T1000 (cell line): ENCODE measurements at places on chromosomes 6 and 20.

- no peak for DNase-seq
Observed at GRCh38 chr6:149046164-149046821, 271.2 kb upstream of the TAB2 start.

GRCh38 chr6:21791056-21791455 is 197.5 kb downstream of the SOX4 start:
- DNase-seq, result no peak

GRCh38 chr6:49052901-49053300 is 410.2 kb downstream of the MMUT start:
- DNase-seq, result no peak

DNA sequence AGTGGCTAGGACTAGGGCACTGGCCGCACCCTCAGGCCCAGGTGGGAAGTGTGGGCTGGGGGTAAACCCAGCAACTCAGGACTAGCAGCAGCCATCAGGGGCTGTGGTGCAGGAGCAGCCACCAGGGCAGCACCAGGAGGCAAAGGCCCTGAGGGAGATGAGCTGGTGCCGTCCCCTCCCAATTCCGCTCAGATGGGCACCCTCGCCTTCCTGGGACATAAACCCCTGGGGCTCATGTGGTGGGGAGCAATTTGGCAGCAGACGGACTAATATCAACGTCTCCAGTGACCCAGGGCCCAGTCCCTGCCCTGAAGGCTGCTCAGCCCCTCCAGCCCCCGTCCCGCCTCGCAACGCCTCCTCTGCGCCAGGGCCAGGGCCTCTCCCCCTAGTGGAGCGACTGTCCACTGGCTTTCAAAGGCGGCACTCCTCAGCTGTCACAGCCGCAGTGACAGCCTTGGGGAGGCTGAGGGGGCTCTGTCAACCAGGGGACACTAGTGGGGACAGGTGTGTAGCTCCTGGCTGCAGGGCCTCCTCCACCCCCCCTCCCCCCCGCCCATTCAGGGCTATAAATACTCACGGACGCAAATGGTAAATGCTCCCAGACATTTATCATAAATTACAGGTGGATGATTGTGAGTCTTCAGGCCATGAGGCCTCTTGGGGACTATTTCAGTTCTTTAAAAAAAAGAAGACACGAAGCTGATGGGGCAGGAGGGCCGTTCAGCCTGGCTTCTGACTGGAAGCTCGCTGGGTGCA is 349.9 kb downstream of the ZFAND3 start:
- no peak for DNase-seq

GRCh38 chr6:85186546-85187175 is 263.2 kb upstream of the NT5E start:
- DNase-seq, result no peak

DNA sequence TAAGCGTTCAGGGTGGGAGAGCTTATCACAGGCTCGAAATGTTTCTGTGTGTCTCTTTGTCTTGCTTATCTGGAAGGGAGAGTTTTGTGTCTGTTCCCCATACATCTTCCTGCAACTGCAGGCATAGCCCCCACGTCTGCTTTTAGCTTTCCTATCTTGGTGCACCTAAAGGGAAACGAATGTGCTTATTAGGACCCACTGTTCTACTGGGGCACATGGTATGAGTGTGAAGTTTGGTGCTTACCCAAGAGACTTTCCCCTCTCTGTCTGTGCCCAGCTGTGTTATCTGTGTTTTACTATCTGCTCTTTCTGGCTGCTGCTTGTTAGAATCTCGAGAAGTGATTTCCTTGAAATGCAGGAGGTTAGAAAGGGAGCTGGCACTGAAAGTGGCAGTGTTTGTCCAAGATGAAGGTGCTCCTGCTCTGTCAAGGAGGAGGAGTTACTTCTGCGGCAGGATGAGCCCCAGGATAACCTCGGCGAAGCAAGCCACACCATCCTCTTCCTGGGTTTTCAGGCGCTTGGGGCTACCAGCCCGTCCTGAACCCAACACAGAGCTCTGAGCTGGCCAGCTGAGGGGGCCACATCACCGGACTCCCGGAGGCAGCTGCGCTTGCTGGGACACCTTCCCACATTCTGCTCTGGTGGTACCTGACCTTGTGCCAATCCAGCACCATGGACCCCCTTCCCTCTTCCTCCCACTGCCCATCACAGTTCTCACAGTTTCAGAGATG is 23.4 kb downstream of the DYNLT1 start:
- no peak for DNase-seq

GRCh38 chr20:49935746-49936152 is 448 bp upstream of the RNF114 start:
- DNase-seq, result no peak

- no peak for DNase-seq
Observed at GRCh38 chr6:1870932-1871331, 261.2 kb downstream of the FOXC1 start.

GRCh38 chr6:155770856-155771255 is 315.2 kb upstream of the NOX3 start:
- no peak for DNase-seq

GRCh38 chr6:160789263-160790027 is 87.4 kb downstream of the PLG start:
- DNase-seq, result no peak

DNA sequence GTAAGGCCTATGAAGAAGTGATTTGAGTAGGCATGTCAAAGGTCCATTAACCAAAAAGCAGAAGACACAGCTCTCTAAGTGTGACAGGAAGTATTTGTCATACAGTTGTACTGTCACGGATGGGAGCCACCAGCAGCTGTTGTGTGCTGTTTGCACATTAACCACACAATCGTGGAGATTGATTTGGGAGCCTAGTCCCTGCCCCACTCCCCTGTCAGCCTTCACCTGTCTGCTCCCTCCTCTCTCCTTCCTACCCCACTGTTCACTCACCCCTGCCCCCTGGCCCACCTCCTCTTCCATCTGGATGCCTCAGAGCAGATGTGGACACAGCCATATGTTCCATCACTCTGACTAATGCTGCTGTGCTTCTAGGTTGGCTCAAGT is 124.7 kb upstream of the SPACA1 start:
- DNase-seq, result no peak

DNA sequence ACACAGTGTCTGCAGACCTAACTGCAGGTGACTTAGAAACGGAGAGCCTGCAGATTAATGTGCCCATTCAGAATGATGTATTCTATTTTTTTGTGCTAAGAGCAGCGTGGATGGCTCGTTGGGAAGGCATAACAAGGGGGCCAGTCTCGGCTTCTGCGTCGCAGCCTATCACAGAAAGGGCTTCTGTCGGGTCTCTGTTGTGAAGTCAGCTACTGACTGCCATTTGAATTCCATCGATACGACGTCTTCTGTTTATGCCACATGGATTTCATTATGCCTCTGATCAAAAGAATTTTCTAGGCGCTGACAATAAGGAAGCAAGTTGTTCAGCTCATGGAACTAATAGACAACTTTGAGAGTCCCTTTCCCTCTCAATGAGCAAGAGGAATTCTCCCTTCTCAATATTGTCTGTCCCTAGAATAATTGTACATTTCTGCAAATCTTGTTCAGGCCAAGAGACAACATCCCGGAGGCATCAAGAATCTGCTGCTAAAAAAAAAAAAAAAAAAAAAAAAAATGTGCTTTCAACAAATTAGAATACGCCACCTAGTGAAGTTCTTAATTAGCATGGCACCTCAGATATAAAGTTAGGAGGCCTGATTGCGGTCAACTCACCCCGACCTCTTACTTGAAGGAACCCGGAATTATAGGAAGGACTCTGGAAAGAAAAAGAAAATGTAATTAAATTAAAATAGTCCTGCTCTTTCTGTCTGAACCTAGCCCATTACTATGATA is 223.9 kb downstream of the TSHZ2 start:
- no peak for DNase-seq

DNA sequence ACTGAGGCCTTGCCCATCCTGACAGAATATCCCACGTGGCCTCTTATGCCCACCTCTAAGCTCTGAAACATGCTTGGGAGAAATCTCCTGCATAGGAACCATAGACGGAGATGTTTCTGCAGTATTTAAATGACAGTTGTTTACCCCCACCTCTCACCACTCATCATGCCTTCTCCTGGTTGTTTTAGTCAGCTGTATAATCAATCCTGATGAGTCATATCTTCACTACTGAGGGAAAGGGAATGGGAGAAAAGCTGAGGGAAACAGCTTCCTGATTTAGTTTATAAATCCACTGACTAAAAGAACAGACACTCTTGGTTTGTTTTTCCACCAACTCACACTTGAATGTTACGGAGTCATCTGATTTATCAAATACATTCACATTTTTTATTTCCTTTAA is 113.2 kb upstream of the TENT5A start:
- DNase-seq, result no peak

DNA sequence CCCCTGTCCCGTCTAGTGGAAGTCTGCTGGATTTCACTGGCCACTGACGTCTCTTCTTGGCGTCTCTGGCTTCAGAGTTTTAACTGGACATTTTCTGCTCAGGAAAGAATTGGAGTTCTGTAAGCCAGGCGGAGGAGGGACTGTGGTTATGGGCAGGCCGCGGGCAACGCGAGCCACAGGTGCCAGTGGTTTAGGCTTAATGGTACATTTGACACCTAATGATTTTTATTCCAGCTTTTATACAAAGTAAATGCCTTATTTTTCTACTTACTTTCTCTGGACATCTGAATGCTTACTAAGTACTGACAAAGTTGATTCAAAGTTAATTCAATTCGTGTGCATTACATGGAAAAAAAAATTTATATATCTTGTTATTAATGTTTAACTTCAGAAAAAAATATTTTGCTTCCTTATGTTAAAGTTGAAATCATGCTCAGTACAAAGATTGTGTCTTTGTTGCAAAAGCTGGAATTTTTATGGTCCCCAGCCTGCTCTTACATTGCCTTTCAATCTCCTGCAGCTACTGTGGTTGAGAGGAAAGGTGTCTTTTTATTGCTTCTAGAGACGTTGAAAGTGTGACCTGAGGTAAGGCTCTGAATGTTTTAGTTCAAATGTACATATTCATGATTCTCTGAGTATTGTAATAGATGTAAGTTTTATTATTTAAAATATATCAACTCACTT is 231.0 kb downstream of the SMOC2 start:
- no peak for DNase-seq

GRCh38 chr20:1567392-1568162 is 10.1 kb upstream of the SIRPD start:
- peak; percentile 67 for DNase-seq

- peak; percentile 73 for DNase-seq
Observed at GRCh38 chr6:73704260-73704659, 8.3 kb downstream of the CD109 start.

GRCh38 chr6:112620812-112621569 is 273.9 kb downstream of the RFPL4B start:
- no peak for DNase-seq

DNA sequence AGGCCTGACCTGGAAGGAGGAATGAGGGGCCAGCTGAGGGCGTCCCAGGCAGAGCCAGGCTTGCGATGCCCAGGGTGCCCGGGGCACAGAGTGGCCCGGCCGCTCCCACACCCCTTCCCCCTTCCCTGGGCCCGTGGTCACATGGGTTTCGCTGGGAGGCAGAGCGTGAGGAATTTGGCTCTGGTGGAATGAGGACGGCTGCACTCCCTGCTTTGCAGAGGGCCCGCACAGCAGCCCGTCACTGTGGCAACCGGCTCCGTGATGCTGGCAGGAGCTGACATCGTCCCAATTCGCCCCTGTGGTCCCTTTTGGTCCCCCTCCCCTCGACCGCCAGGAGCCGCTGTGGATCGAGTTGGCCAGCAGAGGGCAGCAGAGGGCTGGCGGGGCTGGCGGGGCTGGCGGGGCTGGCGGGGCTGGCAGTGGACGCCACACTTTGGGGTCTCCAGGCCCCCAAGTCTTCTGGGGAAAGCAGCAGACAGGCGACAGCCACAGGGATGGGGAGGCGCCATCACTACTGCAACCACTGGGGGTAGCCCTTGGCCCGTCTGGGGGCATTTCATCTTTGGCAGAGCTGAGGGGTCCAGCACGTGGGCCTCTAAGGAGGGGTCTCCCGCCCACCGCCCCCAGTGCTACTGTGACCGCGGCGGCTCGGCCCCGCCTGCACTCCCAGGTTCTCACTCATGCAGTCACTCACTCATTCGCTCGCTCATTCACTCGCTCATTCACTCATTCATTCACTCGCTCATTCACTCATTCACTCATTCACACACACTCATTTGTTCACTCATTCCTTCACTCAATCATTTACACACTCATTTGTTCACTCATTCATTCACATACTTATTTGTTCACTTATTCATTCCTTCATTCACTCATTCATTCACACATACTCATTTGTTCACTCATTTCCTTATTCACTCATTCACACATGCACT is 49.7 kb upstream of the BHLHE23 start:
- peak; percentile 33 for DNase-seq

DNA sequence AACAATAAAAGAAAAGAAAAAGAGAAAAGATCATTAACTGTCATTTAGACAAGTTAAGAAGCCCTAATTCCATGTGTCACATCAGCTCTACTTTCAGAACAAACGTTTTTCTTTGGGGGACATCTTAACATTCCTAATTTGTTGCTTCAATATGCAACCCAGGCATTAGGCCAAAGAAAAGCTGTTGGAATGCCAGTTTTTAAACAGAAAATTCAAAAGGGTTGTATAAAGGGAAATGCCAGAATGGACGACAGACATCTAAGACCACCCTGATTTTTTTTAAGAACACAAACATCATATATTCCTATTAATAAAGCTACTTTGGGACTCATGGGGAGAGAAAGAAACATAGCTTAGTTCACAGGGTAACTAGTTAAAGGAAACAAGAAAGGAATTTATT is 315.0 kb downstream of the GMDS start:
- DNase-seq, result no peak

- no peak for DNase-seq
Observed at GRCh38 chr6:75135876-75136275, 70.0 kb downstream of the COL12A1 start.

GRCh38 chr6:7784248-7784647 is 58.3 kb downstream of the BMP6 start:
- no peak for DNase-seq

GRCh38 chr6:35733633-35734032 is 3.2 kb upstream of the ARMC12 start:
- DNase-seq, result no peak

DNA sequence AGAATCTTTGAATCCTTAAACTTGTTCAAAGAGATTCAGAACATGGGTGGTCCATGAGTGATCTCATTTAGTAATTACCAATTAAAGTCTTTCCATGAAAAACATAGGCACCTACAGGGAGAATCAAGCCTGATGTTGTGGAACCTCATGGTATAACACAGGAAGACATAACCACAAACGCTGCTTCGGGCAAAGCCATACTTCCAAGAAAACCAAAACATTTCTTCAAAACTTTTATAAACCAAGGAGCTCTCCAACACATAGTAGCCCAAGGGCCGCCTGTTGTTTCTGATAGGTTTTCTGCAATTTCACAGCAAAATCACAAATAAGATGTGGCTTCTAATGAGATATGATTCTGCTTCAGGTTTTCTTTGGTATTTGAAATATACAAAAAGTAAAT is 2.5 kb downstream of the CHD6 start:
- no peak for DNase-seq

DNA sequence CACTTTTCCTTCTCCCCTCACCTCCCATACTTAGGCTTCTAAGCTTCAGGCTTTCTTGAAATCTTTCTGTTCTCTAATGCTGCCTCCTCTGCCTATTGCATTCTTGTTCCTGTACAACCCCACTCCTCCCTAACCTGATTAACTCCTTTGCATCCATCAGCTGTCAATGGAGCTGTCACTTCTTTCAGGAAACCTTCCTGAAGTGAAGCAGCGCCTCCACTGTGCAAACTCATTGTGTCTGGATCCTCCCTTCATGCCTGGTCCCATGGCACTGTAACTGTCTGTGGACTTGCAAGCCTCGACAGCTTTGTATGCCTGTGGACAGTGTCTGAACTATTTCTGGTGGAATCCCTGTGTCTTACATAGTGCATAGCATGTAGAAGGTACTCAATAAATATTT is 185.0 kb downstream of the HS3ST5 start:
- DNase-seq, result no peak

GRCh38 chr20:55360895-55361294 is 644.4 kb downstream of the CBLN4 start:
- DNase-seq, result no peak
